ENCODE measurements at places on chromosomes 6 and 20.

- no peak for DNase-seq
Observed at GRCh38 chr6:11855743-11856142, 77.1 kb upstream of the ADTRP start.

DNA sequence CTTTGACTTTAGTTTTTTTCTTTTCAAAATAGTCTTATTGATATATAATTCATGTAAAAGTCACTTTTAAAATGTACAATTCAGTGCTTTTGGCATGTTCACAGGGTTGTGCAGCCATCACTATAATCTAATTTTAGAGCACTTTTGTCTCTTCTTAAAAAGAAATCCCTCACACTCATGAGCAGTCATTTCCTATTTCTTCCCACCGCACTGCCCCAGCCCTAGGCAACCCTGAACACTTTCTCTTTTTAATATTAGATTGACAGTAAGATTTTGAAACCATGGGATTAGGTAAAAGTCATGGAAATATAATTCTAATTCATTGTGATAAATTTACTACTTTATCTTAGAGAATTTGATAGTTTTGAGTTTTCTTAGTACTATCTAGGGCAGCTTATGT, 309.4 kb downstream of the UTRN start:
- no peak for DNase-seq

DNA sequence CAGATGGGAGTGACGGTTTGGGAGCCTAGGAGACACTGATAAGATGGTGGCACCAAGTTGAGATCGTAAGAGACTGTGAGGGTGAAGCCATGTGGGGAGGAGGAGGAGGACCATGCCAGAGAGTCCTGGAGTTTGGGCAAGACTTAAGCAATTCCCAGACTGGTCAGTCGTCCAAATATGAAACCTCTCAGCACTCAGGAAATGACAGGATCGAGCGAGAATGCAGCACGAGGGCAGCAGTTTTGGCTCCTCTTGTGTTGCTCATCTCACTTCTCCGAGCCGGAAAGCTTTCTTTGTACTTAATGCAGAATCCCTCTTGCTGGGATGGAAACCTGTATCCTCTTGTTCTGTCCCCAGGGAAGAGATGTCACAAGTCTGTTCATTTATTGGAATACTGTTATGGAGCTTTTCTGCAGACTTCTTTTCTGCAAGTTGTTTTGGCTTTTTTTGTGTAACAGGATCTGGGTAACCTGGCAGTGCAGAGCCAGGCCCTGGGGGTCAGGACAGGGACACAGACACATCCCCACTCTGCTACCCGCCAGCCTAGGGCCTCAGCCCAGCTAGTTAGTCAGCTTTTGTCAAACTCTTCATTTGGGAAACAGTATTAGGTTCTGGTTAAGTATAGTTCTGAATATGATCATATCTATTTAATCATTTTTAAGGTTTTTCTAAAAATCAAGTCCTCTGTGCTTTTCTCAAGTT, 34.3 kb downstream of the FNDC1 start:
- no peak for DNase-seq

- no peak for DNase-seq
Observed at GRCh38 chr20:55650657-55651360, 354.5 kb downstream of the CBLN4 start.
